ENCODE measurements at places on chromosomes 12 and 14. TPM values are rescaled to one million over a fixed set of nuclear protein-coding genes. Genes with fewer than 3 reads are reported as not detected.

PYM1 gene
- 23.3 TPM for total RNA-seq

DERA gene
- total RNA-seq = 72.2 TPM

PLCZ1 gene
- total RNA-seq = 0.18 TPM

EPYC gene
- total RNA-seq = not detected

RBP5 gene
- not detected for total RNA-seq

KRT79 gene
- total RNA-seq = not detected
